ENCODE measurements at places on chromosomes 13 and 19. TPM values are rescaled to one million over a fixed set of nuclear protein-coding genes. Genes with fewer than 3 reads are reported as not detected.

The GAPDHS gene
- total RNA-seq: not detected

The PROZ gene
- 0.17 TPM for total RNA-seq

The CD177 gene
- 0.05 TPM for total RNA-seq

The FEM1A gene
- total RNA-seq: 18.4 TPM

The LRRC8E gene
- 0.51 TPM for total RNA-seq

The PTH2 gene
- not detected for total RNA-seq

The HTR2A gene
- not detected for total RNA-seq

The IFNL1 gene
- total RNA-seq: not detected

The KXD1 gene
- total RNA-seq: 58.0 TPM

The HNRNPM gene
- total RNA-seq: 58.7 TPM

Data from dermis blood vessel endothelial cell (primary cell).